GM23248 (cell line): ENCODE measurements at places on chromosomes 4 and X. TPM values are rescaled to one million over a fixed set of nuclear protein-coding genes. Genes with fewer than 3 reads are reported as not detected.

GRCh38 chr4:107666134-107666533, 53.9 kb downstream of the PAPSS1 start:
- peak; percentile 65 for DNase-seq

DNA sequence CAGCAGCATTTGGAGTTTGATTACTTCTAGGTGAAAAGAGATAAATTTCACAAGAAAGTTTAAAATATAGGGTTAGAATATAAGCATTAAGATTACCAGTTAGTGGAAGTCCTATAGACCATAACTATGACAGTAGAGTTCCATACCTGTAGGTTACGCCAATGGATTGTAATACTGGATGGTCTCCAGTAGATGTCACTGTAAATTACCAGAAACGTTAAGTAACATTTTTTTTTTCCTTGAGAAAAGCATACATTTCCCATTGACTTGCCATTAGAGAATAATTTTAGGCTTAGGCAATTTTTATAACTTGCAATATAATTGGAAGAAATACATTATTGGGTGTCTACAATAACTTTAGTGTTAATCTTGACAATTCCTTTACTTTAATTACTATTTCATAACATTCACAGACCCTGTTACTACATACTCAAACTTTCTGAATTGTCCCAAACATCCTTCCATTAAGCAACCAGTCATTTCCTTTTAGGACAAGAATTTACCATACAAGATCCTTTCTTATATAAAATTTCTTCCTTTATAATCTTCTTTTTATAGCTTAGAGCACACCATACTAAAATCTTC, 304.1 kb upstream of the TECRL start:
- peak; percentile 23 for DNase-seq

DNA sequence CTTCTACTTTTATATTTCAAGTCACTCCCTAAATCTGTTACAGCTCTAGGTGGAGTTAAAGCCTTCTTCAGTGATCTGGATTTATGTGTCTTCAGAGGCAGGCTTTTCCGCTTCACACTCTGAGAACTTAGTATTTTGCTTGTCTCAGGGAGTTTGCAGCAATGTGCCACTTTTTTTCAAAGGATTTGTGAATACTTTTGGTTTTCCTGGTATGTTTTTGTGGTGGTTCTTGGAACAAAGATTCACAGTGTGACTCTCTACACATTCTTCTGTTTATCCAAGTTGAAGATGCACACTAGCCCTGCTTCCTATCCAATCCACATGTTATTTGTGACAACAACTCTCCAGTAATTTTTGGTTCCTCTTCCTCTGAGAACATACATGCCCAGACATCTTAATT, 1253.7 kb downstream of the TECRL start:
- DNase-seq: no peak

DNA sequence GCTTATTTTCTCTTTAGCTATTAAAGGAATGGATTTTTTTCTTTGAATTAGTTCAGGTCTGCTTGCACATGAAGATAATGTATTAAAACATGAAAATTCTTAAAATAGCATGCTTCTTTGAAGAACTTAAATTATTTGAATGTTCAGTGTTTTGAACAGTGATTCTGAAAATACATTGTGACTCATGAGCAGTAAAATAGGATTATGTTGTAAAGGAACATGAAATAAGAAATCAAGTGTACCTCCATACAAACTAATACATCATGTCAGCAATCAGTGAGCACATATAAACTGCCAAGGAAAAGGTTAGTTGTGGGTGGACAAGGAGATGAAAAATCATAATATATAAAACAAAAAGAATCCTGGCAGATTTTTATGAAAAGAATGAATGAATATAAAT, 66.1 kb downstream of the SNX25 start:
- peak; percentile 13 for DNase-seq

DNA sequence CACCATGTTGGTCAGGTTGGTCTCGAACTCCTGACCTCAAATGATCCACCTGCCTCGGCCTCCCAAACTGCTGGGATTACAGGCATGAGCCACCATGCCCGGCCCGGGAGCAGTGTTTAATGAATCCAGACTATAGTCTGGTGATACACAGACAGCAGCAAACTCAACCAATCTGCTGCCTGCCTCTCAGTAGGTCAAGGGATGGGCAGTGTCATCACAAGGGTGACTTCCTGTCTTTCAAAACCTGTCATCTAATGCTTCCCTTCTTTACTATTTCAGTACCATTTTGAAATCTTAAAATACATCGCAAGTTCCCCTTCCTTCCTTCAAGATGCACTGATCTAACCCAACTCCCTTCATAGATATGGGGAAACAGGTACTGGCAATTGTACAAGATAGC, 8.4 kb downstream of the RPL39 start:
- DNase-seq: no peak

CISD2 gene
- total RNA-seq: 26.7 and 40.3 TPM in 2 replicates

DNA sequence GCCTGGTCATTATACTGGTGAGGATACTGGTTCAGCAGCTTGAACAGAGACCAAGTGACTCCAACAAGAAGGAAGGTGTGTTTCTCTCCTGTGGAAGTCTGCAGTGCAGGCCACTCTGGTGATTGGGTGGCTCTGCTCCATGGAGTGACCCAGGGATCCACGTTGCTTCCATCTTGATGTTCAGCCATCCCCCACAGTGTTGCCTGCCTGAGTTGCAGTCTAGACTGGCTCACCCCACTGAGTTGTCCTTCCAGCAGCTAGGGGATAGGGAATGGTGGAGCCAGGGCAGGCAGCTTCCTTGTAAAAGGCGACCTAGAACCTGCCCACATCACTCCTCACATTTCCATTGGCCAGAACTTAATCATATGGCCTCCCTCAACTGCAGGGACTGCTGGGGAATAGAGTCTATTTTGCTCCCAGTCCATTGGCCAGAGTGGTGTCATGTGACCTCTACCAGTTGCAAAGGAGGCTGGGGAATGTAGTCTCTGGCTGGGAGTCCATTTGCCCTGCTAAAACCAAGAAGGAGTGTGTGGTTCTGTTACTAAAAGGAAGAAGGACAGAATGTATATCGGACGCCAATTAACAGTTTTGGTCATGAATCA, 8.0 kb downstream of the MAN2B2 start:
- DNase-seq: peak; percentile 48

GAGE1 gene
- total RNA-seq: not detected in 2 replicates

NWD2 gene
- total RNA-seq: not detected in 2 replicates

DNA sequence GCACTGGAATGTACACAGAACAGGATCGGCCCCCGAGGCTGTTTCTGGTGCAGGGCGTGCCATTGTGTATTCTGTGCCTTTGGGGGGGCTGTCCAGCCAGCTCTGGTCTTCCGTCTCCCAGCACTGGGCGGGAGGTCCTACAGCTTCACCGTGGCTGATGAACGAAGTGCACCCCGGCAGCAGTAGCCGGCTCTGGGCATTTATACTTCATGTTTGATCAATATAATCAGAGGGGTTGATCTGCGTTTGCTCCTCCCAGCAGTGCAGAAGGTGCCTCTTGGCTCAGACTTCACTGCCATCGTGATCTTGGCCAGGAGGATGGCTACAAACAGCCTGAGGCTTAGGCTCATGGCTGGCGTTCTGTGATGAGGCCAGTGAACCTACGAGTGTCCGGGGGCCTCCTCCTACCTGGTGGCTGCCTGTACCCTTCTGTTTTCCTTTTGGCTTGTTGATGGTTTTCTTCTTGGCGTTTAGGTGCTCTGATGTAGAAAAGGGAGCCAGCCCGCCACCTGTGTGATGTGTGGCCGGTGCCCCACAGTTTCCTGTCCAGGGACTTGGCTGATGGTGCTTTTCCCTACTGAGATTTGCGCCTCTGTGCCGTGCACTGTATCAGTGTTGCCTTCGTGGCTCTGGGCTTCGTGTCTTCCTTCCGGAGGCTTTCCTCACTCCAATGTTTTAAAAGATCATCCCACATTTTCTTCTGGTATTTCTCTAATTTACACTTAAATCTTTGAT, 31.2 kb upstream of the HGFAC start:
- DNase-seq: no peak

DNA sequence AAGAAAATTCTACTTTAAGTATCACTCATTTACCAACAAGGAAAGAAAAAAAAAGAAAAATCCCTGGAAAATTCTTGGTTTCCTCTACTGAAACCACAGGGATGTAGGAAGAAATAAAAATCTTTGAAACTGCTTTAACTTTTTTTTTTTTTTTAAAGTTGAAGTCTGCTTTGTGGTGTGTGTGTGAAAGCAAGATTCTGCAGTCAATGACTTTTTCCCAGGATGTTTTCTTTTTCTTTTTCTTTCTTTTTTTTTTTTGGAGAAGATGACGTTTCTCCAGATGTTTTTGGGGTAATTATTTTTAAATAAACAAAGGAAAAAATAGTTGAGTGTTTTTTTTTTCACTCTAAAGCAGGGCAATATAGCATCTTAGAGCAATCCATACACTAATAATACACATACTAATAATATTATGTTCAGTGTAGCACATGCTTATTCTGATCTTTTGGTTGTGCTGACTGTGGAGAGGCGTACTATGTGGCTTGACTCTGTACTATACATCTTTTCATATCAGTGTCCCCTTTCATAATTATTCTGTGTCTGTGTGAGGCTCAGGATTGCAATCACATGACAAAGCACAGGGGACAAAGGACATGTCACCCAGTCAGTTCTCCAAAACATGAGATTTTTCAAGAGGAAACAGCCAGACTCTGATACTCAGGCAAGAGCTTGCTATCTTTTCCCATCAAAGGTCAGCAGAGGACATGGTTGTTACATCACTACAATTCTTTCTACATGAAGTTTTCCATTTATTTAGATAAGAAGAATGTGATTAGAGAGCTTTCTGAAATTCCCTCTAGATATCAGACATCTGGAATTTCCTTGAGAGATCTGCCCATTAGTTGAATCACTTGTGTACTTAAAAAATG, 111.0 kb downstream of the PDE5A start:
- DNase-seq: peak; percentile 36

FRMD7 gene
- total RNA-seq: 0.11 TPM in 1 of 2 replicates, not detected in the other

DNA sequence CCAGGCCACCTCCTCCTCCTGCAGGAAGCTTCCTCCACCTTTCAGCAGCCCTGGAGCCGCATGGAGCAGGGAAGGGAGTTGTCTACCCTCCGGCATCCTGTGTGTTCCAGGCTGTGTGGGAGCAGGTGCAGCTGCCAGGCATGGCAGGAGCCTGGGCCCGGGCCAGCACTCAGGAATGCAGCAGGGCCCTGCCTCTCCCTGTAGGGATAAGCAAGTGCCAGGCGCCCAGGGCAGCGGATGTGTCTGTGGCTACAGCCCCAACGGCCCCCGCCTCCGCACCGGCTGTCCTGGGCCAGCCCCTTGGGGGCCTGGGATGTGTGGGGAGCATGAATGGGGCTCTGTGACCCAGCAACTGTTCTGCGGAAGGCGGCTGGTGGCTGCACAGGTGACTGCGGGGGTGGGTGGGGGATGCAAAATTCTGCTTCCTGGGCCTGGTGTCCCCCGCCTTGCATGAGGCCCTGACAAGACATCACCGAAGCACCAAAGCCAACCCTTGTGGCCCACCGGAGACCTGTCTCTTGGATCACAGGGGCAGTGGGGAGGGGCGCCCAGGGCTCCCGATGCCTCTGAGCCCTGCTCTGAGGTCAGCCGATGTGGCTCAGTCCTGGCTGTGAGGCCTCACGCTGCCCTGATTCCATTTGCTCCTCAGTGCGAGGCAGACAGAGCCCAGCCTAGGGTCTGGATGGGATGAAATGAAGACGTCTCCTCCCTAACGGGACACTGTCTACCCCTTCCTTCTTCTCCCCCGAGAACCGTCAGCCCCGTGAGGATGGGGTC, 1.4 kb upstream of the DOK7 start:
- no peak for DNase-seq
